ENCODE measurements at places on chromosomes 13 and 19.

GRCh38 chr19:44955505-44956439, 592 bp downstream of the CLPTM1 start:
- DNase-seq = no peak

DNA sequence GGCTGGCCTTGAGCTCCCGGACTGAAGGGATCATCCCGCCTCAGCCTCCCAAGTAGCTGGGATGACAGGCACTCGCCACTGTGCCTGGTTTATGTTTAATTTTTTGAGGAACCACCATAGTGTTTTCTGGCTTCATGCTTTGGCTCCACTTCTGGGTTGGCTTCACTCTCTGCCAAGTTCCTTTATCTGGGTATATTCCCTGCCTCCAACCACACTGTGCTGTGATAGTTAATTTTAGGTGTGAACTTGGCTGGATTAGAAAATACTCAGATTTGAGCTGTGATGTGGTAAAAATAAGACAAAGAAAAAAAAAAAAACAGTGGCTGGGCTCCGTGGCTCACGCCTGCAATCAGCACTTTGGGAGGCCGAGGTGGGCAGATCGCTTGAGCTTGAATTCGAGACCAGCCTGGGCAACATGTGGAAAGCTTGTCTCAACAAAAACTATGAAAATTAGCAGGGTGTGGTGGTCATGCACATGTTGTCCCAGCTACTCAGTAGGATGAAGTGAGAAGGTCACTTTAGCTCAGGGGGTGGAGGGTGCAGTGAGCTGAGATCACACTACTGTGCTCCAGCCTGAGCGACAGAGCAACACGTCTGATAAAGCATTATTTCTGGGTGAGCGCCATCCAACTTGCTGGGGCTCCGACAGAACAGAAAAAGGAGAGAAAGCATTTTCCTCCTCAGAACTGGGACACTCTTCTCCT, 7.5 kb upstream of the ILF3 start:
- DNase-seq = no peak

DNA sequence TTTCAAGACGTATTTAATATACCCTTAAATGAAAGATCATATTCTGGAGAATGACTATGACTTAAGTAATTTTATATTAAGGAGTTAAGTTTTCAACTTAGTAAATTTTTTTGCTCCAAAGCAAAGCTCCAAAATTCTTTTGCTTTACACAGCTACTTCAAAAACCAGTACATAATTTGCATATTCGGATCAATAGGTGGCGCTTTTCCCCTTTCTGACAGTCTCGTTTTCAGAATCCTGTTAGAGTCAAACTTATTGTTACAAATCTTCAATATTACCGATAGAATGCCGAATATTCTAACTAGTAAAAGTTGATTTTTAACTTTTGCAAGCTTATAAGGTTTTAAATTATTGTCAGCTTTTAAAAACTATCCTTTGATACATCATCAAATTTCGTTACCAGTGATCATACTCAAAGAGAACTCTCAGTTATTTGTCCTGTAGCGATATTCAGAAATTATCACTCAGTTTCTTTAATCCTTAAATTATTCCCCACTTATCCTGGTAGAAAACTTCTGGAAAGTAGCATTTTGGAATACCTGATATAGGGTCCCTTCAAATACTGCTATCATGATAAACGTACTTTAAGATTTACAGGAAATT, 852.7 kb upstream of the KLHL1 start:
- DNase-seq = no peak

DNA sequence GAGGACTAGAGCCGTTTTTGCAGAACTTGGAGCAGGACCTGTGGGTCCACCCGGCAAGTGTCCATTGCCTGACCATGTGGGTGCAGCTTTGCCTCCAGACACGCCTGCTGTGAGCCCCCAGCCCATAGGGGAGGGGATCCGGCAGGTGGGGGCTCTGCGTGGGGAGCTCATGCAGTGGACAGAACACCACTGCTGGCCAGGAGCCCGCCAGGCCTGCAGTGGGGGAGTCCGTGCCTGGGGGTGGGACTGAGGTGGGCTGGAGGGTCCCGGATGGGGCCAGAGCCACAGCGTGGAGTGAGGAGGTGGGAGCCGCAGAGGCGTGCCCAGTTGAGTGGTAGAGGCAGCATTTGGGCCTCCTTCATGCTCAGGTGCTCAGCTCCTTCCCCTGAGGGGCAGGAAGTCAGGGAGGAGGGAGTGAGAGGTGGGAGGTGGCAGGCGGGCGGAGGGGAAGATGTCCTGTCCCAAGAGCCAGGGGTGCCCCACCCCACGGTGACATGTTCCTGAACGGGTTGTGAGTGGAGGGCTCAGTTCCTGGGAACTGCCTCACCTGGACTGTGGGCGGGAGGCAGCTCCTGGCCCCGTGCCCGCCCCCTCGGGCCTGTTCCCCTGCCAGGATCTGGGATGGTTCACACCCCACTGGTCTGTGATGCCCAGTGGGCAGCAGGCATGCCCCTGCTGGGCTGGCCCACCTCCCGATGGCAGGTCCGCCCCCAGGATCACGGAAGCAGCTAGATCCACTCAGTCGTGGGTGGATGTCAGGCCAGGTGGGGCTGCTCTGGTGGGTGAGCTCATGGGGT, 8.8 kb downstream of the ADAT3 start:
- DNase-seq = no peak
